ENCODE measurements at places on chromosomes 3 and 15. TPM values are rescaled to one million over a fixed set of nuclear protein-coding genes. Genes with fewer than 3 reads are reported as not detected.
A peak's percentile ranks its signal among the peaks of the same experiment; 100 is the strongest.

- peaks cover 2% of the 10 kb centered on the region for H3K4me1 ChIP-seq
- H3K27ac ChIP-seq: no peak within 1 kb of the TSS
- no peaks in the 10 kb centered on the region for H3K36me3 ChIP-seq
- no peak for DNase-seq
- no peaks in the 10 kb centered on the region for H3K27me3 ChIP-seq
These were observed at the start of gene MOBP for GRCh38 chr3:39467394-39468107. Gene MOBP, plus strand, starts transcription at chr3:39467680. Its CDS starts 34,390 bp downstream, at chr3:39502070.

The GNAT1 gene
- 0.42 TPM for total RNA-seq

- H3K27ac ChIP-seq: no peak overlapping the region
- H3K4me3 ChIP-seq: no peak overlapping the region
- DNase-seq: no peak
- H3K27me3 ChIP-seq: peaks cover 35% of the 10 kb centered on the region
- no peaks in the 10 kb centered on the region for H3K36me3 ChIP-seq
- peaks cover 9% of the 10 kb centered on the region for H3K4me1 ChIP-seq
These were observed 156.4 kb upstream of the PPP2R3A start for GRCh38 chr3:135809021-135809634.

DNA sequence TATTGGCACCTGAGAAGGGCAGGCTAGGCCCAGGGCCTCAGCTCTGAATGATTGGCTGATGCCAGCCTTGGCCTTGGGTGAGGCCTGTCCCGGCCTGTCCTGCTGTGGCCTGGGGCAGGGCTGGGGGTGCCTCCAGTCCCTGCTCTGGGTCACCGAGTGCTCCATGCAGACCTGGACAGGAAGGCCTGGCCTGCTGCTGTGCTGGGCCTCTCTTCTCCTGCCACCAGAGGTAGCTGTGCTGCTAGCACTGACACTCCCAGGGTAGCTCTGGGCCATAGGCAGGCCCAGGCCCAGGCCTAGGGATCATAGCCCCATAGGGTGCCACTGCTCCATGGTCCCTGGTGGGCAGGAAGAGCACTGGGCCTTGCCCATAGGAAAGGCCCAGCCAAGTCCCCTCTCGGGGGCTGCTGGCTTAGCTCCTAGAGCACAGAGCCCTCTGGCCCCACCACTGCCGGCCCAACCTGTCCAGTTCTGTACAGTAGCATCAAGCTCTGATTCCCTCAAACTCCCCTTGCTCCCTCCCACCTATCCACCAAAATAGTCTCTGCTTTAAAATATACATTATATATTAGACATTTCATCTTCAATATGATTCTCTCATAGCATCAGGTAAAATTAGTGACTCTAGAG lies 18.2 kb downstream of the ABTB1 start:
- peak; percentile 92 for DNase-seq
- H3K27me3 ChIP-seq: no peaks in the 10 kb centered on the region
- H3K36me3 ChIP-seq: no peaks in the 10 kb centered on the region
- H3K4me1 ChIP-seq: peaks cover 7% of the 10 kb centered on the region

- H3K36me3 ChIP-seq: no peaks in the 10 kb centered on the region
- DNase-seq: no peak
- H3K27ac ChIP-seq: no peak overlapping the region
These were observed 618.5 kb upstream of the BCHE start for GRCh38 chr3:166455744-166456143.

DNA sequence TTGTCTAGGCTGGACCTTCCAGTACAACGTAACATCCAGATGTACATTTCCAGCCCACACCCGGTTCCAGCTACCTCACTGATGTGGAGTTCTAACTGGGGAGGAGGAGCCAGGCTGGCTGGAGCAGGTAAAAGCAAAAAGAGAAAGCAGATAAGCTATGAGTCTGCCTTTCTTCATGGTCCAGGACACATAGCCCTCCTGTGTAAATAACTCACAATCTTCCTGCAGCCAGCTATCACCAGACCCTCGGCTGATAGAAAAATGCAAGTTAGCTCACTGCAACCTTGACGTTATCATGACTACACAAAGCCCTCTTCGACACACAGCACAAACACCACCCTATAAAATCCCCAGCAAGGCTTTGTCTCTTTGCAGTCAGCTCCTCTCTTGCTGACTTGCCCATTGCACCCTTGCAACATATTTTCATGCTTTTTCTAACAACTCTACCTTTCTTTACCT lies 20.5 kb upstream of the ELP6 start:
- no peaks in the 10 kb centered on the region for H3K4me1 ChIP-seq
- no peak overlapping the region for H3K4me3 ChIP-seq
- H3K36me3 ChIP-seq: no peaks in the 10 kb centered on the region

DNA sequence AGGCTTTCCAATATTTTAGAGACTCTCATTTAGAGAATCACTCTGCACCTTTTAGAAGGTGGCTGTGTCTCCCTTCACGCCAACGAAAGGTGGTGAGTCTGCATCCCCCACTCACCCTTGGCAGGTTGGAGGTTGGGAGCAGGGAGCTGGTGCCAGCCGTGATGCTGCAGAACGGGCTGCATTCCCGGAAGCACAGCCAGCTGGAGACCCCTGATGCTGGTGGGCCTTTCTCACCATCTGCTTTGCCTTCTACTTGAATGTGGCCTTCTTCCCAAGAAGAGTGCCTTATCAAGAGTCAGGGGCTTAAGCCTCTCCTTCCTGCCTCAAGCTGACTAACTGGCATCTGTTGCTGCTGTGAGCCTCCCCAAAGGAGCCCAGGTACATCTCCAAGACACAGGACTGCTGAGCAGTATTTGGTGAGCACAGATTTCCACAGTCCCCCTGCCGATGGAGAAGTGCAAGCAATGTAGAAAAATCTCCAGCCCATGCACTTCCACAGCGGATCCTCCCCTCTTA lies 17.7 kb upstream of the HEG1 start:
- no peak overlapping the region for H3K4me3 ChIP-seq
- peaks cover 10% of the 10 kb centered on the region for H3K4me1 ChIP-seq
- DNase-seq: no peak
- H3K36me3 ChIP-seq: no peaks in the 10 kb centered on the region
- no peak overlapping the region for H3K27ac ChIP-seq

The ENTPD3 gene
- 0.29 TPM for total RNA-seq

Data from endodermal cell (in vitro differentiated cells).